NK-92 treated with Interleukin-12 subunit alpha and Interleukin-12 subunit beta, amount 100 ng/mL, for 24 hours (cell line): ENCODE measurements at places on chromosomes 4 and X.

- no peak for DNase-seq
Observed at GRCh38 chrX:138740341-138740740, 28.8 kb upstream of the FGF13 start.

DNA sequence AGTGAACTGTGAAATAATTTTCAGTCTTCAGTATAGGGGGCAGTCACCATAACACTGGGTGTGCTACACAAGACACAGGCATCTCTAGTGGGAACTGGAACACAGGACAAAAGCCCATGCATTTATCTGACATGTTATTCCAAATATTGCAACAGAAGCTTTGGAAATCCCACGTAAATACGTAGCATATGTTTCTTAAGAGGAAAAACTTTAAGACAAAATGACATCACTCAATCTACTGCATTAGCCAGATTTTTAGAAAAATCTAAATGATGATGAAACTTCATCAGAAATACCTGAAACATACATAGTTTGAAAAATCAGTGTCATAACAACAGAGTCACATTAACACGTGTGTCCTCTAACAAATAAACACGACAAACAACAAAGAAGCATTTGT is 14.5 kb downstream of the SHISA3 start:
- no peak for DNase-seq

GRCh38 chr4:184166736-184167135 is 50.9 kb downstream of the ENPP6 start:
- DNase-seq = no peak

- no peak for DNase-seq
Observed at GRCh38 chr4:4474476-4474875, 67.4 kb downstream of the STX18 start.

GRCh38 chr4:108276690-108277089 is 108.0 kb upstream of the LEF1 start:
- DNase-seq = no peak

DNA sequence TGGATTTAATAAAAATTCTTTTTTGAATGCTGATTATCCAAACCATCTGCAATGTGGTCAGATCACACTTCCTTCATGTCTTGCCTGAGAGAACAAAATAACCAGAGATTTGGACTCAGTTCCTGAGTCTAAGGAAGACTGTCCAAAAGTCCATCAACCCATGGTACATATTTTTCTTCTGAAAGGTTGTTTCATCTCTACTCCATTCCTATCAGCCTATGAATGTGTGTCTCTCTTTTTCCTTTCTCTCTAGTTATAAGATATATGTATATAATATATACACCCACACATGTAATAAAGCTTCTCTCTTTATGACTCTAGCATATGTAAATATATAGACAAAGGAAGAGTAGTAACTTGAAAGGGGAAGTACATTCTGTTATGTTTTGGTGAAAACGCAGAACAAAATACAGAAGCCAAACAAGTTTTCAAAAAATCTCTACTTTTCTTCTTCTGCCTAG is 226.9 kb downstream of the ARHGAP24 start:
- no peak for DNase-seq

DNA sequence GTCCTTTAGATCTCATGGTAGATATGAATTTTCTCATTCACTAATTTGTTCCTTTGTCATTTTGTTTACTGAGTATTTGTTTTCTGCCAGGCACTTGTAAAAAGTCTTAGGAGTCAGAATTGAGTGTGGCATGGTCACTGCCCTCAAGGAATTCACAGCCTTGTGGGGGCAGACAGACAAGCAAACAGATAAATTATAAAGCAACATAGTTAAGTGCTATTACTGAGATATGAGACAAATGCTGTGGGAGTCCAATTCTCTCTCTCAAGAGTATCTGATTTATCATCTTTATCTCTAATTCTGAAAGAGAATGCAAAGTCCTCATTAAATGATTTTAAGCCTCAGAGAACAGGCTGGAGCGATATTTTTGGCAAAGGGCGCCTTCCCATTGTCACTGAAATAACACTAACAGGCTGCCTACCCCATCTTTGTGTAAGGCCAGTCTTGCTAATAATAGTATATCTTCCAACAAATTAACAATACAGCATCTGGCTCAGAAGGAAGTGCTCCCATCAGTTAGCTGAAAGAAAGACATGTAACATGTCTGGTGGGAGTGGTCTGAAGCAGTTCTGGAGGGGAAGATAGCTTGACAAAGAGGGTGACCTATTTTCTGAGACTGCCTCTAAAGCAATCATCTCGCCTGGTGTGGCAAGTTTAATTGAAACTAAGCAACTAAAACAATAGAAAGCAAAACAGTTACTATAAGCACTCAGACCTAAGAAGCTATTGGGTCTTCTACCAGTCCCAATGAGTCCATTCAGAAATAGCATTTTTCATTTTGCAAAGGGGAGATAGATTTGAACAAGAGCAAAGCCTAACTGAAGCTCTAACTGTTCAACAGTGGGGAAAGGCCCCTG is 61.5 kb upstream of the AMOT start:
- DNase-seq = no peak

GRCh38 chr4:118224243-118224829 is 128.5 kb downstream of the PRSS12 start:
- no peak for DNase-seq

GRCh38 chr4:88353324-88353723 is 25.3 kb upstream of the HERC6 start:
- no peak for DNase-seq

DNA sequence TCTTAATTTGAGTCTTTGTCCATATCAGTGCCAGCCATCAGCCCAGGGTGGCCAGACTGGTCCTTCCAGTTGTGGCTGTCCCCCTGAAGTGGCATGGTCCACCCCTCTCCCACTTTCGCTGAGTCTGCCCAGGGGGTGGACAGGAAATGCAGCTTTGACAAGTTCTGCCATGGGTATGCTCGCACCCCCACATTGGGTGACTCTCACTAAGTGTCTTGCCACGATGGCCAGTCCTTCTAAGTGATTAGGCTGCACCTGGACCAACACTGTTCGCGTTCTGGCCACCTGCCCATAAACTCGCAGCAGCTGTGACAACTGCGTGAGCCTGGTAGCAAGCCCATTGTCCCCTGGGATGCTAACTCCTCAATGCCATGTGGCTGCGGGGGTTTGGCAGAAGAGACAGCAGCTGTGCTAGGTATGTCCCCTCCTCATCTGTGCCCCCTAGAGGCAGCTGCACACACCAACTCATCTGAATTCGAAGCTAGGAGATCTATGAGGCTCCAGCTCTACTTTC is 10.0 kb upstream of the LNX1 start:
- DNase-seq = no peak

DNA sequence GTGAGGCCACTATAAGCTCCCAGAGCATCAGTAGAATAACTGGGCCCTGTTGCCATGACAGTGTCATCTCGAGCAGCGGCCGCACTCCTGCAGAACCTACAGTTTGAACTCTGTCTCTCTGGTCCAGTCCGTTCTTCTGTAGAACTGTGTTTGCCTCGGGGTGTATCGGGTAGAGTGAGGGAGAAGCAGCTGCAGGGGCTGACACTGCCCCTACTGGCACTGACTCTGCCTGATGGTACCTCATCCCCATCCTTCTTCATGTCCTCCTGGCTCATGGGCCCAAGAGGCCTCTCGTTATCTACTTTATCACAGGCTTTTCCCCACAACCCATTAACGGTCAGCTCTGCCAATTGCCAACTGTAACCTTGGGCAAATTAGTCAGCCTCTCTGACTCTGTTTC is 96.5 kb downstream of the NPNT start:
- DNase-seq = no peak

DNA sequence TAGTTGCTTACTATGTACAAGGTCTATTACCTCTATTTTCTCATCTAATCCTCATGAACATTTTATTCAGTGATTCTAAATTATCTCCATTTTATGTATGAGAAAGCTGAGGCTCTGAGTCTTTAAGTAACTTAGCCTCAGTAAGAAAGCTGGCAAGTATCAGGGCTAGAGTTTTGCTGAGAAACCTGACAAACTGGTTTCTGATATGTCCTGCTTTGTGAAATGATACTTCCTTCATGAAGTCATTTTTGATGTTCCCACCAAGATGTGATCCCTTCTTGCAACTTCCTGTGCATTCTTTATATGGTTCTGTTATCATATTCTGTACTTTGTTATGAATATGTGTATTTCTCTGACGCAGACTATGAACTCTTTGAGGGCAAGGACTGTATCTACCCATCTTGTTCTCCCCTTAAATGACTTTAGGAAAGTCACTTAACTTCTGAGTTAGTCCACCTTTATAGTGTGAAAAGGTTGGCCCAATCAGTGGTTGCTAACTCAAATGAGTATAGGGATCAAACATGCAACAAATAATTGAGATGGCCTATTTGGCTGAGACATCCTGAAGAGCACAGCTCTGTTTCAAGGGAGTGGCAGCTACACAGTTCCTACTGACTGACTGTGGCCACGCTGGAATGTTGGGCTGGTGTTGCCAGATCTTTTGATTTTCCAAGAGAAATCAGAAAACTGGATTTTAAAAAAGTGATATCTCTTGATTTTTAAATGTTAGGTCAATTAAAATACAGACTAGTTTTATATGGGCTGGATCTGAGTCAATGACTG is 127.9 kb upstream of the AMOT start:
- no peak for DNase-seq

GRCh38 chr4:95556207-95556859 is 7.6 kb upstream of the UNC5C start:
- DNase-seq = no peak

- DNase-seq = no peak
Observed at GRCh38 chr4:113445286-113445685, 316.3 kb downstream of the CAMK2D start.

DNA sequence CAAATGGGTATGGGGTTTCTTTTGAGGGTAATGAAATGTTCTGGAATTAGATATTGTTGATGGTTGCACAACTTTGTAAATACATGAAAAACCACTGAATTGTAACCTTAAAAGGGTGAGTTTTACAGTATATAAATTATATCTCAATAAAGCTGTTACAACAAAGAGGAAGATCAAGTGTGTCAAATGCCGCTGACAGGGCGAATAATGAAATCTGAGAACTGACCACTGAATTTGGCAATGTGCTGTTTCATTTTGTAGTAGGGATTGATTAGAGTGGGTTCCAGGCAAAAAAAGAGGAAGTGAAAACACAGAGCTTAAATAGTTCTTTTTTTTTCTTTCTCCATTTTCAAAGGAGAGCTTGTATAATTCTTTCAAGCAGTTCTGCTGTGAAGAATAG is 161.1 kb upstream of the NAP1L5 start:
- DNase-seq = no peak

GRCh38 chr4:43238008-43238407 is 345.5 kb downstream of the GRXCR1 start:
- no peak for DNase-seq

DNA sequence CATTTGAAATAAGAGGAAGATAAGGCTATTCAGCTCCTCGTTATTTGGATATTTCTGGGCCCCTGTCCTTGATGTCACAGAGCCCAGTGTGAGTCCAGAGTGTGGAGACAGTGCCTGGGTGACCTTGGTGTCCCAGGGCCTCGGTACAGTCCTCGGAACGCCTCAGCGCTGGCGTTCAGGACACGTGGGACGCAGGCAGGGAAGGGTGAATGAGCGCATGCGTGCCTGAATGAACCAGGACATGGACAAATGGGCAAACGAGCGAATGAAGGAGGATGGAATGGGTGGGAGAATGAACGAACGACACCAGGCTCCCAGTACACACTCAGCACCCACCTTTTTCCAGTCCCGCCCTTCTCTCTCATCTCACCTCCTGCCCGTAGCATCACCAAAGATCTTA is 44.2 kb downstream of the EVC start:
- DNase-seq = no peak

- DNase-seq = no peak
Observed at GRCh38 chr4:169869490-169869889, 111.7 kb upstream of the HPF1 start.

- DNase-seq = no peak
Observed at GRCh38 chr4:127250577-127250976, 382.2 kb upstream of the INTU start.

GRCh38 chr4:169102026-169102425 is 92.0 kb upstream of the CBR4 start:
- no peak for DNase-seq

GRCh38 chrX:23626651-23627050 is 40.6 kb upstream of the PRDX4 start:
- no peak for DNase-seq

- no peak for DNase-seq
Observed at GRCh38 chr4:38386654-38387188, 277.3 kb upstream of the KLF3 start.

GRCh38 chr4:26050212-26050643 is 136.2 kb downstream of the SMIM20 start:
- DNase-seq = no peak

DNA sequence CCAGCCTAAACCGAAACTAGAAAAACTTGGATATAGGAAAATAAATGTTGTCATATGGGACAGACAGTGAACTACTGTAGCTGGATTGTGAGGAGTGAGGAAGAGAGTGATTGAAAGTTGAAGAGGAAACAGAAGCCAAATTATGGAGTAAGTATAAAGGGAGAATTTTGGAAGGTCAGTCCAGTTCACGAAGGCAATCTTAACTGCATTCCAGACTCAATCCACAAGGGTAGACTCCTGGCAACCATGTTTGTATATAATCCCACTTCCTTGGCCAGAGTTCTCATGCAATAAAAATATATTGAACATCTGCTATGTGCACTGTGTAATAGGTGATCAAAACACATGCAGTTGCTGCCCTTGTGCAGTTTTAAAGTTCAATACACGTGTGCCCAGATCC is 58.6 kb upstream of the CAMK2D start:
- DNase-seq = no peak

DNA sequence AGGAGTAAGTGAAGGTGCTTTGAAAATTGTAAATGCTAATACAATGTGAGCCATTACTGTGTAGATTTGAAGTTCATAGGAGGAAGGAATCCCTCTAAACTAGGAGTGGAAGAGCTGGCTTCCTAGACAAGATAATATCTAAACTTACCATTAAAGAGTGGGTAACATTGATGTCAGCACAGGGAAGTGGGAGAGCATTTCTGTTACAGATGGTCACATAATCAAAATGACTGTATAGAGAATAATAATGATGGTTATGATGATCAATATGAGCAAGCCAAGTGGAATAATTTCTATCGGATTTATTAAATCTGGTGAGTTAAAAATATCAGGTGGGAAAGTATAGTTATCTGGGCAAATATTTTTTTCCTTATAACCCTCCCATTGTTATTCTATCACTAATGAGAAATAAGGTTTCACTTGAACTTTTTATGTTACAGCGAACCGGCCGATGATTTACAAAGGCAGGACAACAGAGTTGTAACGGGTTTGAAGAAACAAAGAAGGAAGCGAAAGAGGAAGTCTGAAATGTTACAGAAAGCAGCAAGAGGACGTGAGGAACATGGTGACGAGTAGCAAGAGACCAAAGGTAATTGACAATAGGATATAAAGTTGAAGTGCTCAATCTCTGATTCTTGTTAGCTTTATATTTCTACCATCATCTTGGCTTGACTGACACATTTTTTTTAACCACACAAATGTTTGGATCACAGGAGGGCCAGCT is 43.5 kb downstream of the FMR1NB start:
- no peak for DNase-seq

DNA sequence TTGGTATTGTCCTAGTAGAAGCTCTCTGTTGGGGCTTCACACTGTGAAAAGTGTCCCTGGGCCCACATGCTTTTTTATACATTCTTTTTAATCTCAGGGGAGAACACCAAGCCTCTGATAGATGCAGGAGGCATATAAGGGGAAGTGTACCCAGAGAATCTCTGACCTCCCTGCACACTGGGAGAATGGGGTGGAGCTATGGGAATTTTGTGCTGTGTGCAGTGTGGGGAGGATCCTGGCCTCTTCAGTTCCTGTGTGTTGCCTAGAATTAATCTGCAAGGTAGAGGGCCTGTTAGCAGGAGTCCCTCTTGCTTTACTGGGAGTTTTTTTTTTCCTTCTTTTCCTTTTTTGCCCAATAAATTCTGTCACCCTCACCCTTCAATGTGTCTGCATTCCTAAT is 49.2 kb upstream of the SPIN4 start:
- no peak for DNase-seq

GRCh38 chr4:118077767-118078105 is 43.5 kb downstream of the NDST3 start:
- no peak for DNase-seq
